ENCODE measurements at places on chromosomes 3 and 15. TPM values are rescaled to one million over a fixed set of nuclear protein-coding genes. Genes with fewer than 3 reads are reported as not detected.

Gene CD96
- 2.7 TPM for polyA plus RNA-seq

Gene GRIP2
- polyA plus RNA-seq = 1.1 TPM

Gene EXD1
- not detected for polyA plus RNA-seq

Gene GOLGA8K
- 1.3 TPM for polyA plus RNA-seq

Gene CXCR6
- polyA plus RNA-seq = 0.22 TPM

Gene TM4SF1
- 62.9 TPM for polyA plus RNA-seq

Gene GCHFR
- 39.6 TPM for polyA plus RNA-seq

Gene FRMD5
- polyA plus RNA-seq = 0.97 TPM

Gene POPDC2
- 4.7 TPM for polyA plus RNA-seq

Gene TRA2B
- polyA plus RNA-seq = 304 TPM

Gene CYP1A2
- polyA plus RNA-seq = 0.08 TPM

Gene PLAAT1
- 2.6 TPM for polyA plus RNA-seq

Gene KBTBD13
- polyA plus RNA-seq = 0.11 TPM
